ENCODE measurements at places on chromosomes 11 and 22.

GRCh38 chr22:33829546-33830280 is 90.6 kb downstream of the LARGE1 start:
- no peak for DNase-seq

DNA sequence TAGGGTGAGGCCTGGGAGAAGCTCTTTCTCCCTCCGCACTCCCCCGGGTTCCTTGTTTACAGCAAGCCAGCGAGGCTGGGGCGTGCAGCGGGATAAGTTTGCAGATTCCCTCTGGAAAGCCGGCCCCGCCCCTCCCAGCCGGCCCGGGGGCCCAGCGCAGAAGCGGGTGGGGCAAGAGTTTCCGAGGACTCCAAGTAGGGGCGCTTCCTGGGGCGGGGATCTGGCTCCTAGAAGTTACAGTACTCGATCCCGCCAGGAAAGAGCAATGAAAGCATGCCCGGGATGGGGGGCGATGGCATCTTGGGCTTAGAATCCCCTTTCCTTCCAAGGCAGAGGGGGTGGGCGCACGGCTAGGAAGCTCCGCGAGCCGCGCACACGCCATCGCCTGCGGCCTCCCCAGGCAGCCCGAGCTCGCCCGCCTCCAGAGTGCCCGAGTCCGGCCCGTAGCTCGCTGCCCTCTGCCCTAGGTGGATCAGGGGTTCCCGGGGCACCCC is 385 bp downstream of the TST start:
- DNase-seq: no peak

GRCh38 chr22:22752556-22753477 is 108.4 kb downstream of the GGTLC2 start:
- peak; percentile 23 for DNase-seq

- DNase-seq: no peak
Measured at GRCh38 chr11:55697817-55698216, 35.8 kb downstream of the OR4C6 start.

Data from T-helper 9 cell (primary cell).